Foreskin fibroblast (primary cell): ENCODE measurements at places on chromosomes 2 and 18.
A peak's percentile ranks its signal among the peaks of the same experiment; 100 is the strongest.

- DNase-seq, result no peak
Observed at GRCh38 chr2:203846490-203847105, 21.0 kb upstream of the CTLA4 start.

DNA sequence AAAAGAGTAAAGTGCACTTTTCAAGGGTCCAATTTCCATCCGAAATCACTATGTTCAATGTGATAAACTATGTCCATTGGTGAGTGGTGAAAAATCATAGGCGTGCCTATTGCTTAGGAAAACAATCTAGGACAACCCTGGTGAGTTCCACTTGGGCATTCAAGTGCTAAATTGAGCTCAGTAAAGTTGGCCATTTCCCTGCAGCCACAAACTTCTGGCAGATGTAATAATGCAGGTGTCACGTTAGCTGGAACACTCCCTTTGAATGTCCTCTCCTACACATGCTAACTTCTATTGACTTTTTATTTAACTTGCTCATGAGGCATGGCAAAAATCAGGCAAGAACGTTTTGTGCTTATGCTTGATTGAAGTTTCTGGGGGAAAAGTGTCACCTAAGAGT is 67.1 kb downstream of the CPS1 start:
- no peak for DNase-seq

DNA sequence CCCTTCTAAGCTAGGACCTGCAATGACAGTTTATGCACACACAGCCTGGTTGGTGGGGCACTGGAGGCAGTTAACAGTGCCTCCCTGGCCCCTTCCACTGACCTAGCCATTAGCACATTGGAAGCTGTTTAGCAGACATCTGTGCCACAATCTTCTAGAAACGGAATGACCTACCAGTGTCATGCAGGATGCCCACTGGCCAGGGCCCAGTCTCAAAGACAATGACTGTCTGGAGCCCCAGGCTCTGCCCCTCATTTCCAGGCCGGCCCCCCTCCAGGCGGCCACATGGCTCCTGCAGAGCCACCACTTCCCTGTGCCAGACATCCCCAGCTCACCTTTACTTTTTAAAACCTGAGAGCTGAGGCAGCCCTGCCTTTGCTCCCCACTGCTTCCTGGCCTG is 123.5 kb upstream of the CAPN13 start:
- no peak for DNase-seq

DNA sequence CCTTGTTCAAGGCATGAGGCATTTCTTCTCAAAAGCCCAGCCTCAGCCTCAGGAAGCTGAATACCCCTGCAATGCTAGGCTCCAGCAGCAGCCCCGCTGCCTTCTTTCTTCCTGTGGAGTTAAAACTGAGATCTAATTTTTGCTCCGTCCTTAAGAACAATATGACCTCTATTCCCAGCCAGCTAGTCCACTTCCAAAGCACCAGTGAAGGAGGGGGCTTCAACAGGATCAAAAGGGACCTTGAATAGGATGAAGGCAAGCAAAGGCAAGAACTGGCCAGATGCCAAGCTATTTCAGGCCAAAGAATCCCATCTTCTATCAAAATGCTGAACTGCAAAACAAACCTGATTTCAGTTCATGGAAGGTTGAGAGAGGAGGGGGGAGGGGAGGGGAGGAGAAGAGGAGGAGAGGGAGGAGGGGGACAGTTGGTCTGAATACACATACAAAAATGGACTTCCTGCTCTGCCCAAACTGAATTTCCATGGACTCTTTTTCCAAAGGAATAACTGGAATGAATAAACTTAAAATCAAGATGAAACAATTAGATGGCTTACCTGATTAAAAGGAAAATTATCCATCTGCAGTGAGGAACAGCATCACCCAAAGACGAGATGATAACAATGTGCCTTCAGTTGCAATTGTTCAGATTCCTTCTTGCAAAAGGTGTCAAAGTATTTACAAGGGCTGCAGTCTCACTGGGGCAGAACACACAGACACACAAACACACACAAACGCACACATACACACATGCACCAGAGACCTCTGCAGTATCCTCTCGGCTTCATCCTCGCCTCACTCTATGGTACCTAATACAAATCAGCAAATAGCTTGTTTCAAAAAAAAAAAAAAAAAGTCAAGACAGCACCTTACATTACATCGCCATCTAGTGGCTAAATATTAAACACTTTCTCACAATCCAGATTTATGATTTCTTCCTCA is at the start of gene SCN1A:
Gene SCN1A, minus strand, starts transcription at position 804 of the 939 bp plus-strand sequence. CDS start 54,399 bp downstream, outside the sequence.
- DNase-seq, result no peak

DNA sequence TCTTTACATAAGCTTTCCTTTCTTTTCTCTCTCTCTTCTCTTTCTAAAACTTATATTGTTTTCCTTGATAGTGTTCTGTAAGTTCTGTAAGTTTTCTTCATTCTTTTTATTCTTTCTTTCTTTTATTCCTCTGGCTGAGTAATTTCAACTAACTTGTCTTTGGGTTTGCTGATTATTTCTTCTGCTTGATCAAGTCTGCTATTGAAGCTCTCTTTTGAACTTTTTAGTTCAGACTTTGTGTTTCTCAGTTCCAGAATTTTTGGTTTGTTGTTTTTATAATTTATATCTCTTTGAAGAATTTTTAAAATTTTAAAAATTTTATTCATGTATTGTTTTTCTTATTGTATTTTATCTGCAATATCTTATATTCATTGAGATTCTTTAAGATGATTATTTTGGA is 795.8 kb upstream of the SALL3 start:
- DNase-seq, result no peak

DNA sequence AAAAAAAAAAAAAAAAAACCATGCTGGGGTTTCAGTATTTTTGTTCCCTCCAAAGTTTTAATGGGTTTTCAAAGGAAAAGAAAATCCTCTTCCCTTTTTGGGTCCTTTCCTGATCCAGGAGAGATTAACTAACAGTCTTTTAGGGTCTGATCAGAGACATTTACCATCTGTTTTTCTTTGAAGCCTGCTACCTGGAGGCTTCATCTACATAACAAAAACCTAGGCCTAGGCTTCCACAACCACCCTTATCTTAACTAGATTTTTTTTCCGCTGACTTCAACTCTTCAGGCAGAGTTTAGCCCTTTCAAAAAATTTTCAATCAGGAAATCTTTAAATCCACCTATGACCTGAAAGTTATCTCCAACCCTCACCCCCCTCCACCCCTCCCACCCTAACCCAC is 154.7 kb downstream of the MBD2 start:
- no peak for DNase-seq

DNA sequence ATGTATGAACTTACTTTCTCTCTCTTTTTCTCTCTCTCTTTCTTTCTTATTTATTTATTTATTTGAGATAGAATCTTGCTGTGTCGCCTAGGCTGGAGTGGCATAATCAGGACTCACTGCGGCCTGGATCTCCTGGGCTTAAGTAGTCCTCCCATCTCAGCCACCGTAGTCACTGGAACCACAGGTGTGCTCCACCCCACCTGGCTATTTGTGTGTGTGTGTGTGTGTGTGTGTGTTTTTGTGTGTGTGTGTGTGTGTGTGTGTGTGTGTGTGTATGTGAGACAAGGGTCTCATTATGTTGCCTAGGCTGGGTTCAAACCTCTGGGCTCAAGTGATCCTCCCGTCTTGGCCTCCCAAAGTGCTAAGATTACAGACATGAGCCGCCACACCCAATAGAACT is 64.3 kb downstream of the KIAA1328 start:
- DNase-seq, result no peak

GRCh38 chr2:102355526-102356380 is at the start of gene IL18R1:
Gene IL18R1, plus strand, starts transcription at chr2:102355796. Its CDS starts 6,865 bp downstream, at chr2:102362661.
- DNase-seq, result peak; percentile 91

- no peak for DNase-seq
Observed at GRCh38 chr2:201859949-201860348, 53.6 kb downstream of the CDK15 start.

GRCh38 chr2:130319536-130319935 is 23.2 kb upstream of the IMP4 start:
- DNase-seq, result no peak

- no peak for DNase-seq
Observed at GRCh38 chr18:22839340-22839821, 93.7 kb upstream of the RBBP8 start.

DNA sequence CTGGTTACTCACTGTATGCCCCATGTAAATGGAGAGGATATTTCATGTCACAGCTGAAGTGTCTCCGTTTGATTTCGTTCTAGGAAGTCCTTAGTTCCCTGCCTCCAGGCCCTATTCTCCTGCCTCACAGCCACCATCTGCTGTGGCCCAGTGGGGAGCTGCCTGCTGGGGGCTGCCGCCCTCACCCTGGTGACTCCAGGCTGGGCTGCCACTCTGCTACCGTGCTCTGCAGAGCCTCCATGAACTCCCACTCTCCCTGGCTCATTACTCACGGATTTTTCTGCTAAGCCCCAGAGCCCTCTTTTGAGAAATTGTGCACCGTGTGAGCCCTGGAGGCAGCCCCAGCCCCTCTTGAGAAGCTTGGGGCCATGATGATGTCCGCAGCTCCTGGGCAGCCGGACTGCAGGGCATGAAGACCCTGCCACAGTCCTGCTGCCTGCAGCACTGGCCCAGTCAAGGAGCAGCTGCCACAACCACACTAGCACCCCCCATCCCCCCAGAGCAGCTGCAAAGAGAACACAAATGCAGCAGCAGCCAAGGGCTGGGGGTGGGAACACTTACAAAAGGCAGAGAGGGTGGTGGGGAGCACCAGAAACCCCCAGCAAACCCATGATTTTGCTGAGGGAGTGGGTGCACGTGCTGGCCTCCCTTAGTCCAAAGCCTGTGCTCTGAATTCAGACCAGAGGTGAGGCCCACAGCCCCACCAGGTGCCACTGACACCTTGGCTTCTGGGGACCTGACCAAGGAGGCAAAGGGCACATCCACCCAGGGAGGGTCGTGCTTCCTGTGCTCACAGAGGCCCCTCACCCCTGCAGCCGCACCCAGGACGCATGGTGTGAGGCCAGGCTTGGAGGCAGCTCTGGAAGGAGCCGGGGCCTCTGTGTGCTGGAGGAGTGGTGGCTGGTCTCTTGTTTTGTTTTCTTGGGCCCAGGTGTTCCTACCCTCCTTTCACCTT is 270.2 kb upstream of the RAB6C start:
- DNase-seq, result no peak

DNA sequence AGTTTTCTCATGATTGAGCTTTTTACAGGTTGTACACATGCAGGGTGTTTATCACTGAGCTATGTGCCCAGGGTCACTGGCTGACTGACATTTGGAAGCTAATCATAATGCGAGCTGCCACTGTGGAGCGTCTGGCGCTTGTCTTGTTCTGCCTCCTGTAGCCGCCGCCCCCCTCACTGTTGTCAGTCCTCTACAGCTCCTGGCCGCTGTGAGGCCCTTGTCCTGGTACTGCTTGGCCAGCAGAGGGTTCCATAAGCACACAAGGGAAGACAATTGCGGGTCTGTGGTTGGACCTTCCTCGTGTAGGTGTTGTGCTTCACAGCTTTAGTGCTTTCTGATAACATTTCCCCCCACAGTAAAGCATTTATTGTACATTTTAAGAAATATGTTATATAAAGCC is 105.6 kb upstream of the LDLRAD4 start:
- DNase-seq, result peak; percentile 44

GRCh38 chr18:41966943-41967342 is 11.9 kb downstream of the PIK3C3 start:
- DNase-seq, result peak; percentile 6

DNA sequence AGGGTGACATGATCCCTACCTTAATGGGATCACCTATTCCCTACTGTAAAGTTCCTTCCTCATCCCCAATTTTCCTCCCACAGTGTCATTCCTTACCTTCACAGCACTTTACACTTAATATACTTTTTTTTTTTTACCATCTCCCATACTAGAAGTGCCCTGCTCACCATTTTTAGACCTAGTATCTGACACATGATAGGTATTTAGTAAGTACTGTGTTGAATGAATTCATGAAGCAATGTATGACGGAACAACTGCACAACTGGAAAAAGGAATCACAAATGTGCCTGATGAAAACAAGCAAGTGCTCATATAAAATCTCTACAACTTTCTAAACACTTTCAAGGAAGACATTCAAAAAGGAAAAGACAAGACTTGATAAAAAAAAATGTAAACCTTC is 77.0 kb upstream of the ST8SIA5 start:
- no peak for DNase-seq

GRCh38 chr2:41698678-41699422 is 349.0 kb upstream of the PKDCC start:
- peak; percentile 48 for DNase-seq

- DNase-seq, result no peak
Observed at GRCh38 chr2:68118816-68119215, 38.9 kb upstream of the PNO1 start.

GRCh38 chr2:18243816-18244215 is 316.6 kb downstream of the RDH14 start:
- DNase-seq, result no peak

GRCh38 chr18:48504819-48505218 is 34.0 kb upstream of the CTIF start:
- no peak for DNase-seq

DNA sequence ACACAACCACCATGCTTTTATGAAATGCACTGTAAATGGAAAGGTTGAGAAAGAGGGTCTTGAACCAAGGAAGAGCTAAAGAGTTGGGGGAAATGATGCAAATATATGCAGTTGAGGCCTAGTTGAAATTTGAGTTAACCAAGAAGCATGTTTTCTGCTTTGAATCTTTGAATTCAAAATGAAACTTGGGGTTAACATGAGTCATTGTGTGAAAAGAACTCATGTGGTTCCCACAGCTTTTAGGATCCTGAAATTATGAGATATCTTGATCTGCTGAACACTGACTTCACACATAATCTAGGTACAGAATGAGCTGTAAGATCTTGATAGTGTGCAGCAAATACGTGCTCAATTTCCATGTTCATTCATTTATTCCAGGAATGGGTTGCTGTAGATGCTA is 422.9 kb upstream of the TRIB2 start:
- DNase-seq, result no peak

DNA sequence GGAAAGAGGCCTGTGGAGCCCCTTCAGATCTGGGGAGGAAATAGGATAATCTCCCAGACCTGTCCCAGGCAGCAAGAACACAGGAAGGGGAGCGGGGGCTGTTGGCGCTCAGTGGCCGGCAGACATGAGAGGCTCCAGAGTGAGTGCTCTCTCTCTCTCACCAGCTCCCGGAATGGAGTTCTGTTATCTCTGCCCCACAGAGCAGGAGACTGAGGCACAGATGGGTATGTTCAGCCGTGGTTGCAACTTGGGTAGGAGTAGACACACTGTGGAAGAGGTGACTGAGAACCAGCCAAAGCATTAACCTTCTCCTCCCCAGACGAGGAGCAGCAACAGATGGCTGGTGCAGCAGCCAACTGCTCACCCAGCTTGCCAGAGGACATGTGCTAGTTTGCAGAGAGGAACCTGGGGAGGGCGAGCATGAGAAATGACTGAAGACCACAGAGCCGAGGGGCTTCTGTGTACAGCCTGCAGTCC is 82.0 kb downstream of the NRP2 start:
- no peak for DNase-seq
